ENCODE measurements at places on chromosomes 6 and 20.

GRCh38 chr6:32700391-32701040 lies 34.1 kb upstream of the HLA-DQB1 start:
- DNase-seq: no peak

DNA sequence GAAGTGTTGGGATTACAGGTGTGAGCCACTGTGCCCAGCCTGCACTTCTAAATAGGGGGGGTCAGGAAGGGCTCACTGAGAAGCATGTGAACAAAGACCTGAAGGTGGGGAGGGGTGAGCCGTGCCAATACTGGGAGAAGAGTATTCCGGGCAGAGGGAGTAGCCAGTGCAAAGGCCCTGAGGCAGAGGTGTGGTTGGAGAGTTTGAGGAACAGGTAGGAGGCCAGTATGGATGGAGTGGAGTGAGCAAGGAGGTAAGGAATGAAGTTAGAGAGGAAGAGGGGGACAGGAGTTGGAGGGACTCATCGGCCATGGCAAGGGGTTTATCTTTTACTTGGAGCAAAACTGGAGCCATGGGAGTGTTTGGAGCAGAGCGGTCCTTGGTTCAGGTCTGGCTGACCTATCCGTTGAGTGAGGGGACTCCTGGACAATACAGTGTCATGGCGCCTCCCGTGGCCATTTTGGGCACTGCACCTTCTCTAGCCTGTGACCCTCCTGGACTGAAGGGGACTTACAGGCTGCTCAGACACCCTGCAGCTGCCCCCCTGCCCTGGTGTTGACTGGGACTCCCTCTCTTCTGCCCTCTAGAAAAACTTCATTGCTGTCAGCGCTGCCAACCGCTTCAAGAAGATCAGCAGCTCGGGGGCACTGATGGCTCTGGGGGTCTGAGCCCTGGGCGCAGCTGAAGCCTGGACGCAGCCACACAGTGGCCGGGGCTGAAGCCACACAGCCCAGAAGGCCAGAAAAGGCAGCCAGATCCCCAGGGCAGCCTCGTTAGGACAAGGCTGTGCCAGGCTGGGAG lies 12.1 kb downstream of the FOXS1 start:
- DNase-seq: peak; percentile 56

DNA sequence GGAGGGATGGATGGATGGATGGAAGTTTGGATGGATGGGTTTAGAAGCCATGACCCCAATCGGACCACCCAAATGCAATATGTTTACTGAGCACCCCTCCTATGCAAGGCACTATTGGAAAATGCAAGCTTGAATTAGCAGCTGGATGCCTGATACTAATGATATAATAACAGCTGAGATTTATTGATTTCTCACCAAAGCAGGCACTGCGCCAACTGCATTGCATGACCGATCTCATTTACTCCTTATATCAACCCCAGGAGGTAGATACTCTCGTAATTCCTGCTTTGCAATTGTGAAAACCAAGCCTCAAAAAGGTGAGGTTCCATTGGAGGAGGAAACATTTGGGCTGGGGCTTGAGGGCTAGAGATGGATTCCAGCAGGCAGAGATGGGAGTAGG lies 89.7 kb downstream of the KCNB1 start:
- no peak for DNase-seq

- DNase-seq: no peak
Observed at GRCh38 chr20:4029505-4030467, 14.4 kb upstream of the RNF24 start.

All from activated T-cell treated with anti-CD3 and anti-CD28 coated beads for 48 hours (primary cell).